Muscle of leg (tissue), 16 donors: ENCODE measurements at places on chromosomes 1 and 21. TPM values are rescaled to one million over a fixed set of nuclear protein-coding genes. Genes with fewer than 3 reads are reported as not detected.

GSTM2 gene
- total RNA-seq, result 51.4 TPM

HES2 gene
- not detected for total RNA-seq

DNA sequence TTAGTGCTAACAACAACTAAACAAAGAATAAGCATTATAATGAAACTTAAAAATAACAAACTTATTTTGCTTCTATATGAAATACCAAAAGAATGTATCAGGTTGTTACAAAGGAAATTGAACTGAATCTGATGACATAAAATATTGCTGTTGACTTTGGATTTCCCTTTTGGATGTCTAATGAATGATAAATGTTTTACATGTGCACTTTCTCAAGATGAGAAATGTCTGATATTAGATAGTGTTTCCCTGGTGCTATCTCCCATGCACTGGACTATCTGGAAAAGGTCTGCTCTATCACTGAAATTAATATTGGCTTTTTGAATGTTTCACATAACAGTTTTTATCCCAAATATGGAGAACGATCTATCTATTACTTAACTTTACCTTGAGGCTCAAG is 179.9 kb downstream of the HMCN1 start:
- no peak for DNase-seq
- H3K36me3 ChIP-seq, result no peaks in the 10 kb centered on the region

GRCh38 chr21:46322351-46323226 is 1.1 kb downstream of the C21orf58 start:
- peak overlapping the region; percentile 61 for H3K4me3 ChIP-seq
- H3K4me1 ChIP-seq, result peaks cover 31% of the 10 kb centered on the region
- no peaks in the 10 kb centered on the region for H3K27me3 ChIP-seq
- H3K27ac ChIP-seq, result no peak overlapping the region
- DNase-seq, result no peak
